ENCODE measurements at places on chromosomes 6 and 20.

- DNase-seq: peak; percentile 33
Measured at GRCh38 chr20:45067558-45067957, 33.4 kb downstream of the KCNS1 start.

DNA sequence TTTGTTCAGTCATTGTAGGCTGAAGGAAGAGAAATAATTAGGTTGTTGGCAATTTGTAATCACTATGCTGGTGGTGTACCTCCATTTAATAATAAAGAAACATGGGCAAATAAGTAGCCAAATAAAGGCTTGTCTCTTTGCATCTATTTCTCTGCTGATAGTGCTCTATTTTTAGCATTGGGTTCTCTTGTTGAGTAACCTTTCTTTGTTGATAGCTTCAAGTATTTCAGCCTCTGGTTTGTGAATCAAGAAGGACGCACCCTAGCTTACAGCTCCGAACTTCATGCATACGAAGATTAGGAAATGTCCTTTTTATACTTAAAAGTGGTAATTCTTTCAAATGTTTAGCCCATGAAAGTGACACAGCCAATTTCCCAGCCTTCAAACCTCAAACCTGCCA is 2.6 kb downstream of the PPP1R14C start:
- no peak for DNase-seq

GRCh38 chr6:150352321-150353296 is 16.2 kb upstream of the IYD start:
- DNase-seq: peak; percentile 87

- DNase-seq: no peak
Measured at GRCh38 chr20:23624324-23624691, 13.4 kb downstream of the CST3 start.

DNA sequence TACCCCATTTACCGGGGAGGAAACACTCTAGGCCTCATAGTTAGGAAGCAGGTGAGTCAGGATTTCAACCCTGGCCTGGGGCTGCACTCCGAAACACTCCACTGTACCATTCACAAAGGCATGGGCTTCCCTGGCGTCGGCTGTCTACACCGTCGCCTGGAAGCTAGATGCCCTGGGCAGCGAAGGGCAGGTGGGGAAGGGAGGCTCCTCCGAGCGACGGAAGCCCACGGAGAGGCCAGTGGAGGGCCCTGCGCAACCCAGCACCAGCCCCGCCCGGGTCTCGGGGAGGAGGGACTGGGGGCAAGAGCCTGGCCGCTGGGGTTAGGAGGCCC is 16.1 kb downstream of the SDCBP2 start:
- DNase-seq: no peak

DNA sequence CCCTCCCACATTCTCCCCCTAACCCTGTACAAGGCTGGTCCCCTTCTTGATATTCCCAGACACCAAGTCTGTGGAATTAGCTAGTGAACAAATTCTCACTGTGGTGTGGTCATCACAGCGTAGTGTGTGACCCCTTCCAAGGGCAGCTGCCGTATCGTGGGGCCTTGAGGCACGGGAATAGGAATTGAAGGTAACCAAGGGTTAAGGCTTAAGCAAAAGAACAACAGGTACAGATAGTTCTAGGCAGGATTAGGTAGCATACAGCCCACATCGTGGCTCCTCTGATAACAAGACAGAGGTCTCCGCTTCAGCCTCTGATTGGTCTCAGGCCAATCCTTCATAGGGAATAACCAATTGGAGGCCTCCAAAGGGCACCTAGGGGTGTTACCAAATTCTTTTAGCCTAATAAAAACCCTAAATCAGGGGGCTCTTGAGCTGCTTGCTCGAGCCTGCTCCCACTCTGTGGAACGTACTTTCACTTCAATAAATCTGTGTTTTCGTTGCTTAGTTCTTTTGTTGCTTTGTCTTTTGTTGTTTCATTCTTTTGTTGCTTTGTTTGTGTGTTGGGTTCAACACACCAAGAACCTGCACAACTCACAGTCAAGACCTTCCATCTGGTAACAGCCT is 64.7 kb downstream of the GPR6 start:
- no peak for DNase-seq

GRCh38 chr20:50645253-50646068 is 45.9 kb downstream of the RIPOR3 start:
- peak; percentile 96 for DNase-seq

- DNase-seq: peak; percentile 98
Measured at GRCh38 chr20:36605399-36606157, at the start of gene RAB5IF. TSS of gene RAB5IF (plus strand) at chr20:36605779. CDS start at chr20:36605952, 173 bp downstream.

DNA sequence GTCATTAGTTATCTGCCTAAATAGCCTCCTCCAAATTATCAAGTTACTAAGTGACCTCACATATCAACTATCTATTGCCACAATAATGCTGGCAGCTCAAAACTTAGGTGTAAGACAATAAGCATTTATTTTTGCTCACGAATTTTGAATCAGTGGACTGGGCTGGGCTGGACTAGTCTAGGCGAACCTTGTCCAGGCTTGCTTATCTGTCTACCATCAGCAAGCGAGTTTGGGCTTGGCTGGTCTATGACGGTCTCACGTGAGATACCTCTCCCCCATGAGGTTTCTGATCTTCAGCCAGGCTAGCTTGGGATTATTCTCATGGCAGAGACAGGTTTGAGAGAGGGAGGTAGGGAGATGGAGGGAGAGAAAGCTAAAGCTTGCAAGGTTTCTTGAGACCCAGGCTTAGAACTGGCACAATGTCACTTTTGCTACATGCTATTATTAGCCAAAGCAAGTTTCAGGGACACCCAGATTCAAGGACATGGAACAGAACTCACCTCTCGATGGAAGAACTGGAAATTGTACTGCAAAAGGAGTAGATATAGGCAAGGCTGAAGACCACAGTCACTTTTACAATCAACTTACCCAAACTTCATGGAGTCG is 80.9 kb downstream of the WASF1 start:
- no peak for DNase-seq

- DNase-seq: no peak
Measured at GRCh38 chr6:167547328-167547692, 222.4 kb downstream of the TTLL2 start.

- DNase-seq: peak; percentile 18
Measured at GRCh38 chr6:165774903-165775601, 112.0 kb upstream of the PDE10A start.

DNA sequence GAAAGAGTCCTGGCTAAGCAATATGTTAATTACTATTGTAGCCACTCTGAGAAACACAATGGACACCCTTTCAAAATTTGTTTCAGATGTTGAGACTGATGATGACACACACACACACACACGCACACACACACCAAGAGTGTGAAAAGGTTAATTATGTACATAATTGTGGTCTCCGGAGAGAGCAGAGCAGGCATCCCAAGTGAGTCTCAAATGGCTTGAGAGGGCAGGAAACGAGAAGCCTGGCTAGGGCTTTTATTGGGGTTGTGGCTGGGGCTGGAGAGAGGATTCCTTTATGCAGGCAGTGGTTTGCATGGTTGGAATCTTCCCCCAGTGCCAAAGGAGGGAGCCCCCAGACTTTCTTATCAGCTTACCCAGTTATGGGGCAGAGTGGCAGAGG is 38.2 kb upstream of the NKX2-4 start:
- peak; percentile 8 for DNase-seq

GRCh38 chr6:167569879-167570278 is 245.0 kb downstream of the TTLL2 start:
- no peak for DNase-seq

- no peak for DNase-seq
Measured at GRCh38 chr6:20124545-20124944, 87.7 kb downstream of the MBOAT1 start.

DNA sequence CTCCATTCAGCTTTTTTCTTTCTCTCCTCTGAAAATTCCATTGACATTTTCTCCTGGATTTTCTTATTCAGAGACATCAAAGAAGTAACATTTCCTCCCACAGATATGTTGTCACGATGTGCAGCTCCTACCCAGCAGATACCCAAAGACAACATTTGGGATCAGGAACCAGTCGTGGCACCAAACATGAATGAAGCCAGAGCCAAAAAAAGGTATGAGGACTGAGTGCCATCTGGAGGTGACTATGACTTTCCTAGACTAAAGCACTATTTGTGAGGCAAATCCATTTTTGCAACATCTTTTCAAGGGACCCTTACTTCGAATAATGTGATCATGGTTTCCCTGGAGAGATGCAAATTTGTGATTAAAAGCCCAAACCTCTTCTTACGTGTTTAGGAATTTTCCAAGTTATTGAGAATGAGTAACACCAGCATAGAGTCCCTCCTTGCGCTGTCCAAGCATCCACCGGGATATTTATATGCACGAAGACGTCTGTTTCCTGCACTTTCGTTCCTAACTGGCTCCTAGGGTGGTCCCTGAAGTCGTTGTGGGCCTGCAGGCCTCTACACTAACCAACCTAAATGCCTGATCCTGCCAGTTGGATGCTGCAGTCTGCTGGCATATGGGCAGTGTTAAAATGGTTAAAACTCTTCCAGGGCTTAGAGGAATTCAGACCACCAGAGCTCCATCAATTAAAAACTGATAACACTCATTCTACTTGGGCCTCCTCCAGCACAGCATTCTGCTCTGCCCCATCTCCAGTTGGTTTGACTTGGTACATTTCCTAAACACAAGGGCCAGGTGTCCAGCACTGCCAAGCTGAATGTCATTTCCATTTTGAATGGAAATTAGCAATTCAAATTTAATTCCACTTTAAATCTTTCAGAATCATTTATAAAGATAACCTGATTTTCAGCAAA is 256.6 kb downstream of the C6orf118 start:
- no peak for DNase-seq

GRCh38 chr6:98808541-98809210 is 25.7 kb upstream of the POU3F2 start:
- peak; percentile 71 for DNase-seq

DNA sequence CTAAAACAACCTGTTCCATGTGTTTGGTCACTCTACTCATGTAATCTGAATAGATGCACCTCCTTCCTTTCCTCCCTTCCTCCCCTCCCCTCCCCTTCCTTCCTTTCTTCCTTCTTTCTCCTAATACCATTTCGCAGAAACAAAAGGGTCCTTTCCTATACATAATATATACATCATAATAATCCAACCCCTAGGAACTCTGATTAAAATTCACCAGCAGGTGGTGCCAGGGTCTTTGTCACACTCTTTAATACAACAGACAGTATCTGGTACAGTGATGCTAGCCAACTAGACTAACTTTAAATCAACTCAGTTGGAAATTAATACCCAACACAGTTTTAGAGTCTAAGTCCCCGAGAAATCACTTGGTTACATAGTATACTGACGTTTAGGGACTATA is 181.2 kb upstream of the SHLD1 start:
- peak; percentile 43 for DNase-seq

DNA sequence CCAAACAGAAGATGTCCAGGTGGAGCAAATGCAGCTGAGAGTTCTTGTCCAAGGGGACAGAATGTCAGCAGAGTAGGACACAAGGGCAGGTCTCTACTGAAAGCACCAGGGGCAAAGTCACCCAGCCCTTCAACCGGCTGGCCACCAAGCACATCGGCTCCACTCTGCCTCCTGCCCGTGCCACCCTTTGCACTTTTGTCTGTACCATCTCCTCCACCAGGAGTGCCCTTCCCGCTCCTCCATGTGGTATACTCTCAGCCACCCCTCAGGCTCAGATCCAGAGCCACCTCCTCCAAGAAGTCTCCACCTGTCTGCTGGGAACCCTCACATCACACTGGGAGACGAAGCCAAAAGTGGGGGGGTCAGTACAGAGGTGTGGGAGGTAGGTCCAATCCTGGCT is 4.1 kb upstream of the HSPA12B start:
- DNase-seq: no peak

- DNase-seq: no peak
Measured at GRCh38 chr6:105058846-105059245, 101.9 kb downstream of the LIN28B start.

- DNase-seq: no peak
Measured at GRCh38 chr20:62517901-62518610, 42.3 kb upstream of the GATA5 start.

- DNase-seq: no peak
Measured at GRCh38 chr6:11042750-11043377, 1.2 kb downstream of the ELOVL2 start.

- DNase-seq: peak; percentile 69
Measured at GRCh38 chr6:56690519-56691285, 48.0 kb upstream of the DST start.

- no peak for DNase-seq
Measured at GRCh38 chr6:131523988-131524673, 48.9 kb upstream of the ARG1 start.

- DNase-seq: no peak
Measured at GRCh38 chr6:125639466-125640020, 109.9 kb upstream of the HEY2 start.

- DNase-seq: peak; percentile 64
Measured at GRCh38 chr6:143806282-143807102, 36.6 kb upstream of the LTV1 start.

DNA sequence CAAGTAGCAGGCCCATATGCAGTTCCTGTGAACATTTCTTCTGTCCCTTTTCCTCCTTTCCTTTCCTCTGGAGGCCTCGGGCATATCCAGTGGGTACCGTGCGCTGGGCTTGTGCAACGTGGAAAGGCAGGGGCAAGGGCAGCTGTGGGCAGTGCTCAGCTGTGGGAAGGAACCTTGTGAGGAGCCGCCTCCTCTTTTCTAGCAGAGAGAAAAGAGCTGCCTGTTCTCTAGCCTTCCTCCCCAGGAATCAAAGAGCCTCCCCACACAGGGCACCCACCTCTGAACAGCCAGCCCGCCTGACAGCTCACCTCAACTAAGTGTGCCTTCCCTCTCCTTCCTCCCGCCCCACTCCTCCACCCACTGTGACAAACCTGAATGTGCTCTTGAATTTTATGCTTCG is 143.3 kb upstream of the HDDC2 start:
- DNase-seq: no peak

DNA sequence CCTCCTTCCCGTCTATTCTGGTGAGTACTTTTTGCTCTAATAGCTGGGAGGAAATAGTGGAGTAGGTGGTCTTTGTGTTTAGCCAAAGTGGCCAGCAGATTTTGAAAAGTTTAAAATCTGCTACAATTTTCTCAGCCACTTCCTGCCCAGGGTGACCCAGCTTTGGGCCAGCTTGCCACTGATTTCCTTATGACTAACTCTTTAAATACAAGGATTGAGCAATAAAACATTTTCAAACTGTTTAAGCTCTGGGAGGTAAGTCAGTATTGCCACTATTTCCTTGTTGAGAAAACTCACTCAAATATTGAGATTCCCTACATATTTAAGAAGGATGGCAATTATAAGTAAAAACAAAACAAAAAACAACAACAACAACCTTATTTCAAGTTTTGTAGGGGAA is 54.5 kb downstream of the TRMT11 start:
- peak; percentile 80 for DNase-seq
